ENCODE measurements at places on chromosomes 3 and 15.

- no peak for DNase-seq
These were observed 183.3 kb downstream of the AKAP13 start for GRCh38 chr15:85563731-85564130.

DNA sequence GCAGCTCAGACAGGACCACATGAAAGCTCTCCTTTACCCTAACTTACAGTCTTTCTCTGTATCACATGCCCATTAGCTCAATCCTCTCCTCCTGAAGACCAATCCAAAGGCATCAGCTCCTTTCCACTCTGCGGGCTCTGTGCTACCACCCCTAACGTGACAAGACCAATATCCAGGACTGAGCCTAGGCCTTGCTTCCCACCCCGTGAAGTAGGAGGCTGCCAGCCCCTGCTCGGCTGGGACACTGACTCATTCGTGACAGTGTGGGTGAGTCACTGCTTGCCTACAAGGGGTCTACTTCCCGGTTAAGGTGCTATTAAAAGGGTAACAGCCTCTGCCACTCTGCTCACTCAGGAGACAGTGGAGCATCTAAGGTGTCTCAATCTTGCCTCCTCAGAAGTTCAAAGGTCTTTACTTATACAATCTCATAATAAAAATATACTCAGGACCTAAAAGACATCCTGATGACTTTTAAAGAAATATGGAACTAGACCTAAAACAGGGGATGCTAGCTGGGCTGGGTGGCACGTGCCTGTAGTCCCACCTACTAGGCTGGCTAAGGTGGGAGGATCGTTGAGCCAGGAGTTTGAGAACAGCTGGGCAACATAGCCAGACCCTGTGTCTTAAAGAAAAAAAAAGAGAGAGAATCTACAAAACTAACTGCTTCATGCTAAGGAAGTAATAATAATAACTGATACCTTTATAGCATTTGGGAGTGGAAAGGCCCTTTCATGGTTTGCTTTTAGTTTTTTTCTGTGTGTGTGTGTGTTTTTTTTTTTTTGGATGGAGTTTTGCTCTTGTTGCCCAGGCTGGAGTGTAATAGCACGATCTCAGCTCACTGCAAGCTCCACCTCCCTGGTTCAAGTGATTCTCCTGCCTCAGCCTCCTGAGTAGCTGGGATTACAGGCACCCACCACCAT lies 55.0 kb downstream of the TMEM44 start:
- DNase-seq: peak; percentile 96

GRCh38 chr3:139978966-139979365 lies 44.0 kb downstream of the CLSTN2 start:
- no peak for DNase-seq

GRCh38 chr3:73148682-73149081 lies 87.2 kb downstream of the EBLN2 start:
- DNase-seq: peak; percentile 10

- DNase-seq: peak; percentile 3
These were observed 125.0 kb downstream of the MOBP start for GRCh38 chr3:39592311-39593050.

Measured in GM23248 (cell line).